ENCODE measurements at places on chromosomes 7 and 10. TPM values are rescaled to one million over a fixed set of nuclear protein-coding genes. Genes with fewer than 3 reads are reported as not detected.

Gene VENTX
- not detected for total RNA-seq

Gene RPA3
- total RNA-seq = 47.9 TPM

Gene FAM25A
- 6.8 TPM for total RNA-seq

Gene UTF1
- total RNA-seq = not detected

Gene NPC1L1
- not detected for total RNA-seq

Gene DYDC2
- total RNA-seq = not detected

Gene MYL10
- not detected for total RNA-seq

Gene SRRM3
- total RNA-seq = 0.83 TPM

Gene SPRN
- 0.33 TPM for total RNA-seq

DNA sequence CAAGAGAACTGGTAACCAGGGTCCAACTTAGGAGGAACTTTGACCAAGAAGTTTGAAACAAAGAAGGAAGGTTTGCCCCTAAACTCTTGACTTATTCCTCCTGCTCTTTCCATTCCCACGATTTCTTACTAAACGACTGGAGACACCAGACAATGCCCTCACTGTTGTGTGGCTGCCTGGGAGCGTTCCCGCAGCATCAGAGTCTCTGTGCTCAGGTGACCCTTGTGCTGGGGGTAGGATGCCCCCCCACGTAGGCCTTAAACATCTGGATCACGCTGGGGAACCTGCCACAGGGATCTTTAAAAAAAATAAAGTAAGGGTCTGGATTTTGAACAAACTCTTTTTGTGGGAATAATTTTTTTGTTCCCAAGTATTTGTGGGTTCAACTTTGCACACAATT lies 30.1 kb upstream of the CTBP2 start:
- no peak for DNase-seq

DNA sequence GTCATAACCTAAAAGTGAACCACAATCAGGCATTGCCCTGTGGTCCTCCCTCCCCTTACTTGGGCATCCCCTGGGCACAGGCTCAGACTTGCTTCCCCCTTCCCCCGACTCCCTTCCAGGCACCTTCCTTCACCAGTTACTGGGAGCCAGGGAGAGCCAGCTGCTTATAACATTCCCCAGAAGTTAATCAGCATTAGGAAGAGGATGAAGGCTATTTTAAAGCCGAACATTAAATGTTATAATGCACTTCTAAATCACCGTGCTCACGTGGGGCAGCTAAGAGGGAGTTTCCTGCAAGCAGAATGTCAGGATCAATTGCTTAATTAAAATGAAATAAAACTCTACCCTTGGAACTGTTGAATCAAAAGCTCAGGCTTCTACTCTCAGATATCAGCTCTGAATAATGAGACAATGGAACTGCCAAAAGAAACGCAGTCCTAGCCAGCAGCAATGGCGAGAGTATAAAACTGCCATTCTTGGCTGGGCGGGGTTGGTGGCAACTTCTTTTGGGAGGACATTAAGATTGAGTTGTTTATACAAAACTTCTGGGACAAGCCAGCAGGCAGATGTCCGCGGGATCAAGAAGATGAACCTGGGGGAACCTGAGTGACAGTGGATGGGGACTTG lies 169.5 kb downstream of the FANK1 start:
- peak; percentile 63 for DNase-seq

- no peak for DNase-seq
Measured at GRCh38 chr7:105346593-105347322, 42.0 kb downstream of the SRPK2 start.

DNA sequence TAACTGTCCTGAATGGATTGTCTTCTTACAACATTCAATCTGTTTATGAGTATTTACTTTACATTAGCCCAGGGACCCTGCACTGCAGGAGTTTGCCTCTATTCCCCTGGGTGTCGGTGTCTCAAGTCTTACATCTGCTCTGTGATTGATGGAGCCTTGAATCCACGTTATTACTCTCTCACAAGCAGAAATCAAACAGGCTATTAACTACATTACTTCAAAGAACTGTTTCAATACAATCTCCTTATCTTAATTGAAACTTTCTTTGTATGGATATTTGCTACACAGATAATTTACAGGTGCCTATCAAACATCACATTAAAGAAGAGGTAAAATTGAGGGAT lies 3.1 kb upstream of the ARID5B start:
- no peak for DNase-seq

DNA sequence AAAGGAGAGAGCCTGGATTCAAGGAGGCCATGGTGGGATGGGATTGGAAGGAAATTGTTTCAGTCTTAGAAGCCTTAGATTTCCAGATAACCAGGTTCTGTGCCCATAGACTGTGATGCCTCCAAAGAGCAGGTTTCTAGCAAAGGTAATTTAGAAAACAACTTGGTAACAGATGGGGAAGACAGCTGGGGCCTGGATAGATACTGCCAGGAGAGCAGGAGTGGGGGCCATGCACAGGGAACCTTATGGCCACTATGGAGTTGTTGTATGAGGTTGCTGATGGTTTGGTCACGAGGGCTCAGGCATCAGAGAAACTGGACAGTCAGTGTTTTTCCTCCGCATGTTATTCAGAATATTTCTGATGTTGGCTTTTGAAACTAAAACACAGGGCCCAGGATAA lies 901.9 kb downstream of the LRMDA start:
- no peak for DNase-seq

DNA sequence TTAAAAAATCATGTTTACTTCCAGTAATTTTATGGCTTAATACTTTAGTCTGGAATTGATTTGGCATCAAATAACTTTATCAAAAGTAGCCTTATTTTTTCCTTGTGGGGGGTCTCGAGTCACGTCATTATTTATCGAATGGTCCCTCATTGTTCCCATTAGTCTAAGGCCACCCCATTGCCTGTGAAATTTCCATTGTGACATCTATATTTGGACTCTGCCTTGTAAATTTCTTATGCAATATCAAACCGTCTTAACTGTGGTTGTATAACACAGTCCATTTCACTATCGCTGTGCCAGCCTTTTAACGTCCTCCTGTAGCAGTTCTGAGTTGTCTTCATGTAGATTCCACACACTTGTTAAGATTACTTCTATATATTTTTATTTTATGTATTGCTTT lies 103.9 kb upstream of the RET start:
- no peak for DNase-seq

DNA sequence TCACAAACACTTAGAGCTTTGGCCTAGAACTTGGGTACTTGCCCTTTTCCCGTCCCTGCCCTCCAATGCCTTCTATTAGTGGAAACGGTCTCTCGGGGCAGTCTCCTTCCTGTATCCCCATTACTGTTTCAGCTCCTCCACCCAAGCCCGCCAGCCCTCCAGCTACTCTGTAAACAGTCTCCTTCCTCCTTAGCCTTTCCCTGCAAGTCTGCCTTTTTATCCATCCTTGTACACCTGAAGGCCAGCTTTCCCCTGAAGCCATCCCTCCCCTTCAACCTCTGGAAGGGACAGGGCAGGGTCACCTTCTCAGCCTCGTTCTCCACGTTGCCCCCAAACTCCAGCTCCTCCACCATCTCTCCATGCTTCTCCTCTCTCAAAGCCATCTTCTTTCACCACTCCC lies 108.1 kb upstream of the ZNF746 start:
- no peak for DNase-seq

DNA sequence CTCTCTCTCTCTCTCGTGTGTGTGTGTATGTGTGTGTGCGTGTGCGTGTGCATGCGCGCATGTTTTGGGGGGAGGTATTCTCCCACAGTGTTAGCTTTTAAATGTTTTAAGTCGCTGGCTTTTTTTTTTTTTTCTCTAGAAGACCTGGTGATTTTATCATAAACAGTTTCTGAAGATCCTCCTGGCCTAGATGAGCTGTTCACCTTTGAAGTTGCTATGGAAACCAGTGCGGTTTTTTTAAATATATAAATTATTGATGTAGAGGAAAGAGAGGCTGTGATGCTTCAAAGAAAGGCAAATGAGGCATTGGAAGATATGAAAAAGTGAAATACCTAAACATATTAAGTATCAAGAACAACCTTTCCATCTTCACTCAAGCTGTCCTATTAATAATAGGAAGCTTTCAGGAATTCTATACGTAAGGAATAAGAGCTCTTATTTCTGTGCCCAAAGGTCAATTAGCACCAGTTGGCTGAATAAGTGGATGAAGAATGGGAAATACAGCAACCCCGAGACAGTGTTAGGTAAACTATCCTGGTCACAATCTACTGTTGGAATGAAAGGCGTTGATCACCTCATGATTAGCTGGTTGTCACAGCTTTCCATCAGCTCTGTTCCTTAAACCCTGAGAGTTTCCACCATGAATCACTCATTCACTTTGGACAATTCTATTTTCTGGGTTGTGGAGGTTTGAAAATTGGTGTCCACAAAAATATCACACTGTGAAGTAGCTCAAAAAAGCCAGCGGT lies 66.5 kb upstream of the SLC35G1 start:
- DNase-seq = no peak

DNA sequence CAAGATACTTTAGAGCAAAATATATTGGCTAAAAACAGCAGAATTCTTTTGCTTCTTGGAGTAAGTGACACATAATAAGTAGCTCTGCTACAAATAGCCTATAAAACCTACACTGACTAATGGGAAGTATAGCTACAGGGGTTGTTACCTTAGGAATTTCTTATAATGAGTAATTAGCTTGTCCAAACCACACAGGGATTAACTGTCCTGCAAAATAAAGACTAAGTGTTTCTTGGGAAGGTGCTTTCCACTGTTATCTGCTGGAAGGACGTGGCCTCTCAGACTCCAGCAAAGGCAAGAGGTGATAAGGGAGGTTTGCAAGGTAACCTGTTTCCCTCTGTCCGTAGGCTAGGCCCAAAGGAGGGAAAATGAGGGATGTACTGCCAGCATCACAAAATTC lies 302.4 kb downstream of the DOCK4 start:
- DNase-seq = peak; percentile 85

DNA sequence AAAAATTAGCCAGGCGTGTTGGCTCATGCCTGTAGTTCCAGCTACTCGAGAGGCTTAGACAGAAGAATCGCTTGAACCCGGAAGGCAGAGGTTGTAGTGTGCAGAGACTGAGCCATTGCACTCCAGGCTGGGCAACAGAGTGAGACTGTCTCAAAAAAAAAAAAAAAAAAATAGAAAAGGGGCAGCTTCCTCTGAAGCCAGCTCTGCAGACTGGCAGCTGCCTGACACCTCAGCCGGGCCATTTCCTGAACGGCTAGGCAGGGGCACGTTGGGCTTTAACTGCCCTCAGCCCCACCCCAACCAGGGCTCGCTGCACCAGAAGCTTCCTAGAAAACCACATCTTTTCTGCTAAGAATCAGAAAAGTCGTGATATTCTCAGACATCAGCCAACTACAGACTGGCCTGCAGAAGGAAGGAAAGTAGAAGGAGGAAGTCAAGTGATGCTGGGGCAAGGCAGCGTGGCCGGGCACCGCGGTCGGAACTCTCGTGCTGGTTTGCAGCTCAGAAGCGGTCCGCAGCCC lies 38.0 kb downstream of the PRKAG2 start:
- DNase-seq = no peak

DNA sequence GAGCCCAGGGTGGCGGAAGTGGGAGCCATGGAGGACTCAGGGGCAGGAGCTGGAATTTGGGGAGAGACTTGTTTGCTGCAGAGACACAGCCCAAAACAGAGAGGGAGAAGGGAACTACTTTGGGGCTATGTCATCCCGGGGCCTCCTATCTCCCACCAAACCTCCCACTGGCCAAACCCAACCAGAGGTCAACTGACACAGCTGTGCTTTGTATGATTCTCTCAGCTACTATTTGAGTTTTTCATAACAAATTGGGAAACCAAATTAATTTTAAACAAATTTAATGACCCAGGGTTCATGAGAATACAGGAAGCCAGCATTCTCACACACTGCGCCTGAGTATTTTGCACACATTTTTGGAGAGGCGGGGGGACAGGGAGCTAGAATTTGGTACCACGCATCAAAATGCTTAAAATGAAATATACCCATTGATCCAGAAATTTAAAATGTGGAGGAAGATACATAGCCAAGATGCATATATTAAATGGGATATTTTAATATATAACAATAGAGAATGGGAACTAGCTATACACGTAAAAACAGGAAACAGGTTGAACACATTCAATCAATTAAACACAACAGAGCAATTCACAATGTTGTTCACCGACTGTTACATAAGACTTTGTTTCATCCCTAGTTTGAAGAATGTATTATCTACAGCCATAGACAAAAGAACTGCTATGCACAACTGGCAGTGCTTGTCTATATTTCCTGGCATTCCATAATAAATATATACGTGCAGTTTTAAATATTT lies 105.3 kb downstream of the PARD3 start:
- no peak for DNase-seq

- DNase-seq = peak; percentile 16
Measured at GRCh38 chr7:142280263-142280662, 22.4 kb upstream of the PRSS58 start.

DNA sequence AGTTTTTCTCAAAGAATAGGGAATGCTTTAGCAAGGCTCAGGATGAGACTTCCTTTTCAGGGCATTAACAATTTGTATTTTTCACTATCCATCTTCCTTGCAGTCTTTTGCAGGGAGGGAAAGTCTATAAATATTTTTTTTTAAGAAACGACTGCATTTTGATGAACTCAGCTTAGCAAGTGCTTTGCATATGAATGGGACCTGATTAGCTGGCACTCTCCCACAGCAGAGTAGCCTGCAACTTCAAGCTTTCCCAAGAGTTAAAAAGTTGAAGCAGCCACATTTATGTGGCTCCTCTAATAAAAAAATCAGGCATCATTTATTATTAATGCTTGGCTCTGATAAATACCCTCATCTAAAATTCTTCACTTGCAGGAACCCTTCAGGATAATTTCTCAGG lies 134.0 kb downstream of the GRID1 start:
- no peak for DNase-seq

- no peak for DNase-seq
Measured at GRCh38 chr10:73807471-73807870, 3.9 kb downstream of the NDST2 start.

GRCh38 chr7:64516451-64516850 lies 46.4 kb downstream of the ZNF680 start:
- no peak for DNase-seq

DNA sequence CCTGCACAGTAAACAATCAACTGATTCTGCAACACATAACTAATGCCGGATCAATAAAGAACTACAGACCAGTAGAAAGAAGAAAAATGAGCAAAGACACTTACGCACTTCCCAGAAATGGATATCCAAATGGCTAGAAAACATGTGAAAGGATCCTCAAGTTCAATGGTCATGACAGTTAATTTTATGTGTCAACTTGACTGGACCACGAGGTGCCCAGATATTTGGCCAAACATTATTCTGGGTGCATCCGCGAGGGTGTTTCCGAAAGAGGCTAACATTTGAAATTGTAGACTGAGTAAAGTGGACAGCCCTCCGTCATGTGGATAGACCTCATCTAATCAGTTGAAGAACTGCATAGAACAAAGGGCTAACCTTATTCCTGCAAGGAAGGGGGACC lies 102.0 kb downstream of the SFMBT2 start:
- DNase-seq = no peak

- peak; percentile 59 for DNase-seq
Measured at GRCh38 chr10:35638101-35638500, 4.0 kb downstream of the FZD8 start.

- DNase-seq = no peak
Measured at GRCh38 chr10:126903656-126904360, 1.4 kb upstream of the DOCK1 start.

DNA sequence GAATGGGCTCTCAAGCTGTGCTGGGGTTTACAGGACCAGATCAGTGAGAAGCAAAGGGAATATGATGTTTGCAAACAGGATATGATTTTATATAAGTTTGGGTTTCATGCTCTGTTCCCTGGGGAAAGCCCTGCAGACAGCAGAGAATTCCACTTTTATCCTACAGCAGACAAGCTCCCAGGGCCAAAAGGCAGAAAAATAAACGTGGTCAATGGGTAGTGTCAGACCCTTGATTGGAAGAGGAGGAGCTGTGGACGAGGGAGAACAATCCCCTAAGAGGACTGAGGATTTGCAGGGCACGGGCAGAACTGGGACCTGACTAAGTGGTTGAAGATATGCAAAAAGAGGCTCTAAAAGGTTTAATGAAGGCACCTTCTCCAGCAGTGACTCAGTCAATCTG lies 275.3 kb downstream of the HDAC9 start:
- no peak for DNase-seq
